ENCODE measurements at places on chromosomes 3 and 15. TPM values are rescaled to one million over a fixed set of nuclear protein-coding genes. Genes with fewer than 3 reads are reported as not detected.
A peak's percentile ranks its signal among the peaks of the same experiment; 100 is the strongest.

JMJD7 gene
- 4.8 TPM for polyA plus RNA-seq

MORC1 gene
- polyA plus RNA-seq = not detected

CD200 gene
- 0.22 TPM for polyA plus RNA-seq

CCDC39 gene
- not detected for polyA plus RNA-seq

ARHGAP11A gene
- 21.7 TPM for polyA plus RNA-seq

KLF15 gene
- polyA plus RNA-seq = 0.15 TPM

HERC2 gene
- 16.7 TPM for polyA plus RNA-seq

ADAMTS7 gene
- polyA plus RNA-seq = 1.8 TPM

GRCh38 chr3:59001675-59002074 is 48.1 kb downstream of the CFAP20DC start:
- H3K4me3 ChIP-seq = no peak overlapping the region
- H3K36me3 ChIP-seq = no peaks in the 10 kb centered on the region
- H3K27me3 ChIP-seq = no peaks in the 10 kb centered on the region
- H3K4me1 ChIP-seq = peaks cover 14% of the 10 kb centered on the region
- no peak for DNase-seq

GRCh38 chr3:159416856-159417255 is 571.8 kb upstream of the IL12A start:
- no peaks in the 10 kb centered on the region for H3K36me3 ChIP-seq
- peak; percentile 11 for DNase-seq
- H3K4me1 ChIP-seq = no peaks in the 10 kb centered on the region
- H3K27me3 ChIP-seq = no peaks in the 10 kb centered on the region
- no peak overlapping the region for H3K4me3 ChIP-seq

DNA sequence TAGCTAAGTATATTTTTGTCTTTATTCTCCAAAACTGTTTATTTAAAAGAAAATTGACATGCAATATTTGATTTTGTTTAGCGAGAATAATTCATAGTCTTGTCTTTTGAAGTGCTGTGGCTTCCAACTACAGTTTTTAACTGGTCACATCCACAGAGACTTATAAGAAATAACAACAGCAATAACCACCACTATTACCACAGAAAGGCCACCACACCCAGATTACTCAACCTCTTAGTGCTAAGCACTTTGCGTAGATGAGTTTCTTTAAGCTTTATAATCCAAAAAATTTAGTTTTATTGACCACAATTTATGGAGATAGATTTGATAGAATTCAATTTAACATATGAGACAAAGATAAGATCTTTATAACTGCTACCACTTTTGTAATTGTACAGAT is 468.4 kb upstream of the UBE2E2 start:
- no peaks in the 10 kb centered on the region for H3K36me3 ChIP-seq
- no peaks in the 10 kb centered on the region for H3K4me1 ChIP-seq
- no peak overlapping the region for H3K27ac ChIP-seq
- no peak overlapping the region for H3K4me3 ChIP-seq
- H3K27me3 ChIP-seq = no peaks in the 10 kb centered on the region

DNA sequence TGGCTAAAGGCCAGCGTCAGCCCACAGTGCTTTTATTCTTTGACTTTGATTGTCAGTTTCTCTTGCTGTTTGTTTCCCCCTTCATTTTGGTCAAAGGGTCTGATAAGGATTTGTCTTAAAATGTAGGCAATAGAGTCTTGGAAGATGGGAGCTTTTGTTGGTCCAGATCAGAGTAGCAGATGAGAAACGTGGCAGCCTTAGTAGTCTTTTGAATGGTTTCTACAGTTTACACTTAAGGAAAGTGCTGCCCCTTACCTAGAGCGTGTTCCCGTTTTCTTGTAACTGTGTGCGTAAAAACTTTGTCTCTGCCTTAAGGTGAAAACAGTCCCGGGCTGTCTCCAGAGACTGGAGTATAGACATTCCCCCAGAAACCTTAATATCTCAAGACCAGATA is 630 bp downstream of the LXN start:
- H3K27ac ChIP-seq = peak overlapping the region; percentile 87
- DNase-seq = no peak
- H3K4me3 ChIP-seq = peak overlapping the region; percentile 88
- no peaks in the 10 kb centered on the region for H3K27me3 ChIP-seq

- no peak overlapping the region for H3K4me3 ChIP-seq
- H3K4me1 ChIP-seq = no peaks in the 10 kb centered on the region
- no peaks in the 10 kb centered on the region for H3K36me3 ChIP-seq
- H3K27me3 ChIP-seq = no peaks in the 10 kb centered on the region
- H3K27ac ChIP-seq = no peak overlapping the region
These were observed 317.1 kb downstream of the EPHA6 start for GRCh38 chr3:97131476-97131875.

- no peak overlapping the region for H3K4me3 ChIP-seq
- H3K36me3 ChIP-seq = no peaks in the 10 kb centered on the region
- H3K4me1 ChIP-seq = peaks cover 13% of the 10 kb centered on the region
- H3K27ac ChIP-seq = no peak overlapping the region
These were observed 87.2 kb upstream of the KLF13 start for GRCh38 chr15:31239409-31239808.

DNA sequence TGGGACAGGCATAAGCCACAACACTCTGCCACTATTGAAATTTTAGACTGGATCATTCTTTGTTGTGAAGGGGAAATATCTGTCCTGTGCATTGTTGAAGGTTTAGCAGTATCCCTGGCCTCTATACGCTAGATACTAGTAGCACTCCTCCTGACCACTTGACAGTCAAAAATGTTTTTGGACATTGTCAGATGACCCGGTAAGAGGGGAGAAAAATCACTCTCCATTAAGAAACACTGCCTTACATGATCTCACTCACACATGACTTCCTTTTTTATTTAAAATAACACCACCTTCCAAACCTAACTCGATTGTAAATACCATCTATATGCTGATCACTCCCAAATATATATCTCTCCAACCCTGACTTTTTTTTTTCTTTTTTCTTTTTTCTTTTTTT is 15.3 kb upstream of the HLTF start:
- H3K27me3 ChIP-seq = no peaks in the 10 kb centered on the region
- no peaks in the 10 kb centered on the region for H3K36me3 ChIP-seq
- H3K27ac ChIP-seq = no peak overlapping the region
- DNase-seq = no peak
- H3K4me3 ChIP-seq = no peak overlapping the region

- no peaks in the 10 kb centered on the region for H3K27me3 ChIP-seq
- no peaks in the 10 kb centered on the region for H3K36me3 ChIP-seq
- no peak overlapping the region for H3K4me3 ChIP-seq
- no peaks in the 10 kb centered on the region for H3K4me1 ChIP-seq
These were observed 572.1 kb downstream of the VGLL3 start for GRCh38 chr3:86418861-86419260.

DNA sequence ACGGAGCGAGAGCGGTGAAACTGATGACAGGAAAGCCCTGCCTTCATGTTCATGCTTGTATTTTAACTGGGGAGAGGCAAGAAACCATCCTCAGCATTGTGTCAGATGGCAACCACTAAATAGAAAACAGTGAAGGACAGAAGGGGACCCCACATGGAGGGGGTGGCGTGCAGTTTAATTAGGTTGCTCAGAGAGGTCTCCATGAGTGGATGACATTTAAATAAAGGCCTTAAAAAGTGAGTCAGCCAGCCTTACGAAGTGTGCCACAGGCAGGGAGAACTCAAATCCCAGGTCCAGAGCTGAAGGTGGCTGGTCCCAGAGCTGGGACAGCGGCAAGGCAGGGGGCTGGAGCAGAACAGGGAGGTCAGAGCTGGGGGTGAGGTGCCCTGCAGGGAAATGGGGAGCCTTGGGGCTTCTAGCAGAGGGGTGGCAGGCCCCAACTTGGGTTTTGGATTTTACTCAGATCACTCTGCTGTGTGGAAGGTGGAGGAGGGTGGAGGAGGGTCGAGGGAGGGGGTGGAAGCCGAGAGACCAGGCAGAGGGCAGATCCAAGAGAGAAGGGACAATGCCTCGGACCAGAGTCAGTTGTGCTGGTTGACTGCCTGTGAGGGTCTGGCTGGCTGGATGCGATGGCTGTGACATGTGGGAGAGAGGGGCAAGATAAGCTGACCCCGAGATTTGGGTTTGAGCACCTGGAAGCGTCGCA is 73.7 kb downstream of the KLF13 start:
- H3K36me3 ChIP-seq = no peaks in the 10 kb centered on the region
- no peak overlapping the region for H3K27ac ChIP-seq
- no peak for DNase-seq
- no peaks in the 10 kb centered on the region for H3K27me3 ChIP-seq
- peaks cover 30% of the 10 kb centered on the region for H3K4me1 ChIP-seq

DNA sequence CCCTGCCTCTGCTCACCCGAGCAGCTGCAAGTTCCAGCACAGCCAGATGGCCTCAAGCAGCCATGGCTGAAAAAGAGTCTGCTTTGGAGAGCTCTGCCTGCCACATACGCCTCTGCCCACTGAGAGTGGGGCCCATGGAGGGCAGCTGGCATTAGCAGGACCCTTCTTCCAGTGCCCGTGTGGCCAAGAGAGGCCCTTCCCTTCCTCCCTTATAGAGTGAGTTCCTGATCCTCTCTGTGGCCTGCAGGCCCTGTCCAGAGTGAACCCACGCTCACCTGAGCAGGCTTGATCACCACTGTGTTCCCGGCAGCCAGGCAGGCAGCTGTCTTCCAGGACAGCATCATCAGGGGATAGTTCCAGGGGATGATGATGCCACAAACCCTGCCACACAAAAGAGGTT is 41.4 kb upstream of the SLC41A3 start:
- H3K36me3 ChIP-seq = no peaks in the 10 kb centered on the region
- no peak overlapping the region for H3K27ac ChIP-seq
- DNase-seq = no peak
- no peaks in the 10 kb centered on the region for H3K4me1 ChIP-seq
- H3K4me3 ChIP-seq = no peak overlapping the region

DNA sequence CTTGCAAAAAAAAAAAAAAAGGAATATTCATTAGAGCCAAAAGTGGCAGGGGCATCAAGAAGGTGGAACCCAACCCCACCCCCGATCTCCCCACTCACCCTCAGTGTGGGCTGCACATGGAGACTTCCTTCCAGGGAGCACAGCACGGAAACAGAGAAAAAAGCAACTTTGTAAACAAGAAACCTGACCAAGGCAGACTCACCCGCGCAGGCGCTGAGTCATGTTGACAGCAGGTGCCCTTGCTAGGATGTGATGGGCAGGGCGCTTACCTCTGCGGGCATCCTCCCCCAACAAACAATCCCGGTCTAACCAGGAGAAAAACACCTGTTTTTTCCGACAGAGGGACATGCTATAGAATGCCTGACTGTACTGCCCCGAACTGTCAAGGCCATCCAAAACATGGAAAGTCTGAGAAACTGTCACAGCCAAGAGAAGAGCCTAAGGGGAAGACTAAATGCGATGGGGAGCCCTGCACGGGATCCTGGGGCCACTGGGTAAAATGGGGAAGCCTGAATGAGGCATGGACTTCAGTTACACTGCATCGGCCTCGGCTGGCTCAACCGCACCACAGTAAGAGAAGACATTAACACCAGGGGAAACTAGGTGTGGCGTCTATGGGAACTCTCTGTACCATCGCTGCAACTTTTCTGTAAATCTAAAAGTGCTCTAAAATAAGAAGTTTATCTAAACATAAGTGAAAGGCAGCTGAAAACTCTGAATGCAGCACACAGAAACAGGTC is 66.7 kb upstream of the GATA2 start:
- no peaks in the 10 kb centered on the region for H3K36me3 ChIP-seq
- H3K27me3 ChIP-seq = peaks cover 33% of the 10 kb centered on the region
- no peaks in the 10 kb centered on the region for H3K4me1 ChIP-seq
- no peak overlapping the region for H3K27ac ChIP-seq
- no peak overlapping the region for H3K4me3 ChIP-seq
- DNase-seq = no peak

DNA sequence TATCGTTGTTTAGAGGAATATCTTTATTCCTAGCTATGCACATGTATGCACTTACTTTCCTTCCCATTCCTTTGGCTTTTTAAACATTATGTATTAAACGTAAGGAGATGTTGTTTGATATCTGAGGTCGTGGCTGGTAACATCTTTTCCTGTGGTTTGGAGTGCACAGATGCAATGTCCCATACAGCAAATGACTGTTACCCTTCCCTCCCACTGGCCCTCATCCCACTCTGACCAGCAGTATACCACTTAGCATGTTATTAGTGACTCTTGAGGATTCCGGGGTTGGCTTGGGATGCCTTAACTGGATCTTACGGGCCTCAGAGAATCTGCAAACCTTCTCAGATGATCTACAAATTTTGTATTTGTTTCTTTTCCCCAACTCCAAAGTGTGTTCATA is 34.5 kb downstream of the TGFBR2 start:
- H3K27ac ChIP-seq = no peak overlapping the region
- no peaks in the 10 kb centered on the region for H3K27me3 ChIP-seq
- no peak for DNase-seq

DNA sequence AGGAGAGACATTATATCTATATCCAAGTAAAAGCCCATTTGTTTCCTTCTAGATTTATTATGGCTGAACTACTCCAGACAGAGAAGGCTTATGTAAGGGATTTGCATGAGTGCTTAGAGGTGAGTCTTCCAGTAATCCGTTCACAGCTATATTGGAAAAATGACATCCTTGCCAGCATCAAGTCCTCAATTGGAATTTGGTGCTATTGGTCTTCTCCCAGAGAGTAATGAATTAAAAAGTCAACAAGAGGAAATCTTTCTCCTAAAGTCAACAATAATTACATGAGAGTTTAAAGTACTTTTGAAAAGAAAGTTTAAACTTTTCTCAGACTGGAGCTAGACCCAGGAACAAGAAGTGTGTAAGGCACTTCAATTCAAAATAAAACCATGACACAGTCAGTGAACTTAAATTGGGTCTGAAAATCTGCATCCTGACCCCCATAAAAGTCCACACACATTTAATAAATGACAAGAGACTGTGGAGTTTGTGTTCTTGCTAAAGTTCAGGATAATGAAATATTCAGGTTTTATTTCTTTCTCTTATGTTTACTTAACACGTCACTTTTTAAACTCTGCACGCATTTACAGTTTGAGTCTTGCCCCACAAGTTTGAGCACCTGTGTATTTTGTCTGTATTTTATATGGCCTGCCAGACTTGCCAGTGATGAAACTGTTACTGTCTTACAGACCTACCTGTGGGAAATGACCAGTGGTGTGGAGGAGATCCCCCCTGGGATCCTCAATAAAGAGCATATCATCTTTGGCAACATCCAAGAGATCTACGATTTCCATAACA is 268.2 kb upstream of the UMPS start:
- DNase-seq = no peak
- H3K36me3 ChIP-seq = no peaks in the 10 kb centered on the region
- H3K4me3 ChIP-seq = no peak overlapping the region
- no peaks in the 10 kb centered on the region for H3K4me1 ChIP-seq
- H3K27me3 ChIP-seq = no peaks in the 10 kb centered on the region
- no peak overlapping the region for H3K27ac ChIP-seq

GRCh38 chr3:55555873-55556618 is 68.9 kb upstream of the WNT5A start:
- no peak for DNase-seq
- H3K4me1 ChIP-seq = no peaks in the 10 kb centered on the region
- no peak overlapping the region for H3K4me3 ChIP-seq
- no peaks in the 10 kb centered on the region for H3K27me3 ChIP-seq

GRCh38 chr3:55818485-55818884 is 331.4 kb upstream of the WNT5A start:
- H3K4me1 ChIP-seq = no peaks in the 10 kb centered on the region
- H3K27ac ChIP-seq = no peak overlapping the region
- H3K27me3 ChIP-seq = no peaks in the 10 kb centered on the region
- no peaks in the 10 kb centered on the region for H3K36me3 ChIP-seq
- H3K4me3 ChIP-seq = no peak overlapping the region
